ENCODE measurements at places on chromosomes 2 and 18.

- peak; percentile 24 for DNase-seq
Observed at GRCh38 chr2:186590759-186591505, 1.1 kb downstream of the ITGAV start.

GRCh38 chr2:3223080-3223923, 154.3 kb downstream of the EIPR1 start:
- peak; percentile 57 for DNase-seq

- peak; percentile 46 for DNase-seq
Observed at GRCh38 chr2:179020156-179020750, 29.7 kb downstream of the CCDC141 start.

DNA sequence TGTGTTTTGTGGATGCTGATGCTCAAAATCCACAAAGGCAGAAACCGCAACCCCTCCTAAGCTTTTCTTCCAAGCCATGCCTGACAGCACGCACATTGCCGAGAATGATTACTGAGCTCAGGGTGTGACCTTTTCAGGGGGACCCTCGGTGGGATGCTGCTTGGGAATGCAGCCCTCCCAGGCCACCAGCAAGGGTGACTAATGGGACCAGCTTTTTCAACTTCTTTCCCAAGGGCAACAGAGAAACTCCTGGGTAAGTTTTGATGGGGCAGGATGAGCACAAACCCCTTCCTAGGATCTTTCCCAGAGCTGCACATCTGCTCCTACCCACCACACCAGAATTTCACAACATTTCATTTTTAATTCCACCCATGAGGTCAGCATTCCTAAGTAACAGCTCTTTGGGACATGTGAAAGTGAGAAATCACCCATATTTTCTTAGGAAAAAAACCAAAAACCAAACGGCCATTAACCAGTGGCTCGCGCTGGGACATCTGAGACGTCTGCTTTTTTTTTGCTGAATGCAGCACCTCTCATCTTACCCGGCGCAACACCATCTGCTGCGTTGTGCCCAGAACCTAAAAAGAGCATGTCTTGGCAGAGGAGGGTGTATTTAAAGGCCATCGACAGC, 119.0 kb downstream of the ARL4C start:
- DNase-seq, result no peak

- no peak for DNase-seq
Observed at GRCh38 chr2:195514365-195514764, 142.7 kb upstream of the SLC39A10 start.

GRCh38 chr2:40401896-40402295, 50.0 kb downstream of the SLC8A1 start:
- DNase-seq, result no peak

GRCh38 chr2:204033611-204034495, 97.3 kb downstream of the ICOS start:
- DNase-seq, result no peak

DNA sequence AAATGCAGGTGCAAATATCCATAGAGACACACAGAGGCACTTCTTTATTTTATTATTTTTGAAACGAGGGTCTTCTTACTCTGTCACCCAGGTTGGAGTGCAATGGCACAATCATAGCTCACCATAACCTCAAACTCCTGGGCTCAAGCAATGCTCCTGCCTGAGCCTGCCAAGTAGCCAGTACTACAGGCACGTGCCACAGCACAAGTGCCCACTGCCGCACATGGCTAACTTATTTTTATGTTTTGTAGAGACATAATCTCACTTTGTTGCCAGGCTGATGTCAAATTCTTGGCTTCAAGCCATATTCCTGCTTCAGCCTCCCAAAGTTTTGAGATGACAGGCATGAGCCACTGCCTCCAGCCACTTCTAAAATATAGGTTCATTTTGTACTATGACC, 537.6 kb downstream of the THSD7B start:
- DNase-seq, result no peak

GRCh38 chr2:168118733-168119514, 128.5 kb downstream of the STK39 start:
- DNase-seq, result peak; percentile 5

DNA sequence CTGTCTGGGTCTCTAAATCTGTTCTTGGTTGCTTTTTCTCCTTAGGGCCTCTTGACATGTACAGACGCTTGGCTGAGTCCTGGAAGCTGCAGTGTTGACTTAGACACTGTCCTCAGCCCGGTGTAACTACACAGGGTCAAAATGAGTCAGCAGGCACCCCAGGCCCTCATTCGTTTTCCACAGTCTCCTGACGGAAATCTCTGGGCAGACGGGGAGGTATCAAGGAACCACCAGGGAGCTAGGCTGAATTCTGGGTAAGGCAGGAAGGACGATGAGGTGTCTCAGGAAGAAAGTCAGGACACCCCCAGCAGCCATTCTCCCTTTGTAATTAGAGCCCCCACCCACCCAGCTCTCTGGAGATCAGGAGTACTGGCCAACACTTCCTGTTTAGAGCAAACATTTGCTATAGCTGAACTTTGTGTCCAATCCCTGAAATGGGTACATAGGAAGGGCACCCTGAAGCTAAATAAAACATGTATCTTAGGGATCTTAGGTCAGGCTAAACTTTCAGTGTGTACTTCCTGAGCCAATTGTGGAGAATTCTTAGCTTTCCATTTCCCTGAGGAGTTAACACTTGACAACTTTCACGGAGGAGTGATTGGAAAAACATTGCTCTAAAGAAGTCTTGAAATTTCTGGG, 23.9 kb upstream of the EPAS1 start:
- no peak for DNase-seq

GRCh38 chr18:21179590-21180220, 62.3 kb upstream of the GREB1L start:
- peak; percentile 47 for DNase-seq

DNA sequence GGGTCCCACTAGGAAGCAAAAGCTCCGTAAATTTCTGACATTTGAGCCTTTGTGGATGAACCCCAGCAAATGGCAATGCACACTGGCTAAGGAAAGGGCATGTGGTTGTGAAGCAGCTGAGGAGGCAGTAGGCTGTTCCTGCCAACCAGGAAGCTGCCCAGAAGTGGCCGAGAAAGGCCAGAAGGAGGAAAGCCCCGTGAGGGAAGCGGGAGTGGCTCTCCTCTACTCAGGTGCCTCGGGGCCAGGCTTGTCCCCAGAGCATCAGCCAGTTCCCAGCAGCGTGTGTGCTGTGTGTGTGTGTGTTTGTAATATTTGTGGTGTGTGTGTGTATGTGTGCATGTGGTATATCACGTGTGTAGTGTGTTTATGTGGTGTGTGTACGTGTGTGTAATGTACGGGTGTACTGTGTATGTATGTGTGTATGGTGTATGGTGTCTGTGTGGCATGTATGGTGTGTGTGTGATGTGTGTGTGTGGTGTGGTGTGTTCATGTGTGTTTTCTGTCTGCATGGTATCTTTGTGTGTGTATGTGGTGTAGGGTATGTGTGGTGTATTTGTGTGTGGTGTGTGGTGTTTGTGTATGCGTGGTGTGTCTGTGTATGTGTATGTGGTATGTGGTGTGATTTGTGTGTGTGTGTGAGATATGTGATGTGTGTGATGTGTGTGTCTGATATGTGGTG, 90.6 kb downstream of the APOB start:
- DNase-seq, result no peak

GRCh38 chr18:26792661-26793060, 72.8 kb downstream of the AQP4 start:
- no peak for DNase-seq

GRCh38 chr2:108363908-108364225, 13.9 kb upstream of the SULT1C4 start:
- DNase-seq, result no peak

- DNase-seq, result no peak
Observed at GRCh38 chr2:238811759-238812158, 36.1 kb upstream of the TWIST2 start.

- no peak for DNase-seq
Observed at GRCh38 chr18:7566244-7566566, 911 bp upstream of the PTPRM start.

DNA sequence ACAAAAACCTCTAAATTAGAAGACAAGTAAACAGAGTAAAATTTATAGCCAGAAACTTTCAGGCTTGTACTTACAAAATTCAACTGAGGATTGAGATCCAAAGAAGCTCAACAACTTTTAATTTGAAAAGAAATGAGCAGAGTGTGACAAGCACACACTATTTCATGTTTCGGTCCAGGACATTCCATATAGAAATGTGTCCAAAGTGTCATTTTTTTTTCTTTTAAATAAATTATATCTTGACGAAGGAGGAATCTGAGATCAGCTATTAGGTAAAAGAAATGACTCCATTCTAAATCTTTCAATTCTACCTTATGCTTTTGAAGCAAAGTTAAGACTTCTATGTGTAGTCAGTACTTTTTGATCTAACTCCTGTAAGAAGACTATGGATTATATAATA, 4.6 kb downstream of the FN1 start:
- no peak for DNase-seq

GRCh38 chr2:58405341-58405740, 164.2 kb upstream of the FANCL start:
- no peak for DNase-seq

DNA sequence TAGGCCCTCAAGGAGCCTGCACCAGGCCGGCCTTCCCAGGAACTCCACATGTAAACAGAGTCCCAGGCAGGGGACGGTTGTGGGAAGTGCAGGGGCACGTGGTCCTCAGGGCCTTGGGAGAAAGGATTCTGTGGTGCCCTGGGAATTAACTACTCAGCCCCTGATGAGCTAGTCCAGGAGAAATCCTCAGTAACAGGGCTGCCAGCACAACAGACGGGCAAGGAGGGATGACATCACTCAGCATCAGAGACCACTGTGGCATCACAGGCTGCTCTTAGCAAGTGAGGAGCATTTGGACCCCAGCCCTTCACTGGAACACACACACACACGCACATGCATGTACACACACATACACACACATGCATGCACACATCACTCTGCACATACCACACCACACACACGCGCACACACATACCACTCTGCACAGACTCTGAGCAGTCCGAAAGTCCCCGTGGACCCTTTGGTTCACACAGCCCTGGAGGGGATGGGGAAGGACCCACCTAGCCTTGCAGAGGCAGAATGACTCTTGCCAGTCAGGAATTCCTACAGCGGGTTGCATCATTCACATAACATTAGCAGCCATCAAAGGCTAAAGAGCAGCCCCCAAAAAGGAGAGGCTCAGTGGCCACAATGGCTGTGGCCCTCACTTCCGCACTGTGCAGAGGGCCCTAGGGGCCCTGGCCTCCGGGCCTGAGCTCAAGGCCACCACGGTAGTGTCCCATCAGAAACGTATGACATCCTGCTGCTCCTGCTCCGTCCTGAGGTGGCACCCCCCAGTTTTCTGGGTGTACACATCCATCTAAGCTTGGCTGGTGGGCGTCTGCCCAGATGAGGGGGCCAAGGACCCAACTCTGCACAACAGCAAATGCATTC, 1.9 kb upstream of the NMUR1 start:
- no peak for DNase-seq

GRCh38 chr2:51528156-51528555, 496.2 kb upstream of the NRXN1 start:
- DNase-seq, result no peak

DNA sequence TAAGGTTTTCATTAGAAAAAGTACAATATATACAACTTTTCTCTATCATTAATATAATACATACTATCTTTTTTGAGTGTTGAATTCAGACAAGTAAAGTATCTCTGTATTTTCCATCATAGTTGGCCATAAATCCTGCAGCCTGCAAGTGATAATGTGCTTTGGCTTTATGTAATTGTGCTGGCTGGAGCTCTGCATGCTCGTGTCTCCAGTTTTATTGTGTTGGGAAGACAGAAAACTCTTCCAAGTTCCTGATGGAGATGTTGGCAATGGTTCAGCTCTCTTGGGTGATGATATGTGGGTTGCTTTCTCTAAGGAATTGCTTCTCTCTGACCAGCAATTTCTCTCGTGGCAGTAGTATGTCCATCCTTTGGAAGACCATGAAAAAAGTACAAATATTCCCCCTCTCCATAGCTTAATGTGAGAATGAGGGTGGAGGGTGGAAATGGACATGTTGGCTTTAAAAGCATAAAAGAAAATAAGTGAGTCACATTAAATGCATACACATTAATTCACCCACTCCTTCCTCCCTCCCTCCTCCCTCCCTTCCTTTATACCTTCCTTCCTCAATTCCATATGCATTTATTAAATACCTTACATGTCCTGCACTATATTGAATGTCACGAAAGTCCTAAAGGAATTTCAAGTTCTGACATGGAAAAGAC, 344.2 kb downstream of the MTX2 start:
- no peak for DNase-seq

DNA sequence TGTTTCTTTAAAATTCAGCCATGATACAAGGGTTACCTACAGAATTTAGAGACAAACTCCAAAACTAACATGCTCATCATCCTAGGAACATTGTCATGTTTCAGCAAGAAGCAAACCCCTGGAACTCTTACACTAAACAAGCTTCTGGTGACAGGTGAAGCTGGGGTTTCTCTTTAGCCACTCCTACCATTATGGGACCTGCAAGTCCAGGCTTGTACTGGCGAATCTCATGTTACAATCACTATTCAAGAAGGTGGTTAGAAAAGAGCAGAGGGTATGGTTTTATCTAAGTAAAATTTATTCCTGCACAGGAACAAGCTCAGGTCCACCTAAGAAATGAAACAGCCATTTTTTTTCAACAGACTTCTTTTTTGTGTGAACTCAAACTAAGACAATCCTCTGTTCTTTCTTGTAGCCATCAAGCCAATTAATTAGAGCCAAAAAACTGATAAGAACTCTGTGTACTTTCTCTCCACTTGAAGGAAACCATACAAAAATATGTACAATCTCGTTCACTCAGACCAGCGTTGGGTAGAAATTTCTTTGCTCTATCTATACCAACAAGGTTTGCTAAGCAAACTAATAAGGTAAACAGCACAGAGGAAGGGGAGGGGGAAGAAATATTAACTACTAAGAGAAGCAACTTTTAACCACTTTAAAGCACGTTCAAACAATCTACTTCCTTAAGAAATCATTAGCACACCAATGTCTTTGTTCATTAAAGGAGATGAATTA, 63.3 kb upstream of the NEDD4L start:
- no peak for DNase-seq

GRCh38 chr2:163717515-163717914, 18.3 kb downstream of the FIGN start:
- DNase-seq, result no peak

DNA sequence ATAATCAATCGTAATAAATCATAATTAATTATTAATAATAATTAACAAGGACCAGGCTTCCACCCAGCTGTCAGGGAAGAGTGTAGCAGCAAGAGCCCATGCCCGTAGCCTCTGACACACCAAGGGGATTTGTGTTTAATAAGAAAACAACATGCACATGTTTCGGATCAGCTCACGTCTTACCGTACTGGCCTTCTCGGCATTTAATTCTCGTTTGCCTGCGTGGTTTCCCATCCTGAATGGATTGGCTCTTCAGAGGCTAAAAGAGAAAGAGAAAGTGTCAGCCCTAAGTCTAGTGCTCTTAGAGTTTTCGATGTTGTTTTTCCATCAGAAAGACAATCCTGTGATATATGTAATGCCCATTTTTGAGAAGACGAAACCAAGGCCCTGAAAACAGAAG, 27.6 kb downstream of the MBP start:
- DNase-seq, result no peak

- no peak for DNase-seq
Observed at GRCh38 chr2:42117923-42118753, 51.0 kb upstream of the EML4 start.

- DNase-seq, result no peak
Observed at GRCh38 chr2:165572151-165572550, 102.7 kb downstream of the CSRNP3 start.

- no peak for DNase-seq
Observed at GRCh38 chr2:37052600-37053332, 31.4 kb downstream of the HEATR5B start.
